ENCODE measurements at places on chromosomes 12 and 14. TPM values are rescaled to one million over a fixed set of nuclear protein-coding genes. Genes with fewer than 3 reads are reported as not detected.

TMBIM6 gene
- total RNA-seq, result 395 TPM

DNA sequence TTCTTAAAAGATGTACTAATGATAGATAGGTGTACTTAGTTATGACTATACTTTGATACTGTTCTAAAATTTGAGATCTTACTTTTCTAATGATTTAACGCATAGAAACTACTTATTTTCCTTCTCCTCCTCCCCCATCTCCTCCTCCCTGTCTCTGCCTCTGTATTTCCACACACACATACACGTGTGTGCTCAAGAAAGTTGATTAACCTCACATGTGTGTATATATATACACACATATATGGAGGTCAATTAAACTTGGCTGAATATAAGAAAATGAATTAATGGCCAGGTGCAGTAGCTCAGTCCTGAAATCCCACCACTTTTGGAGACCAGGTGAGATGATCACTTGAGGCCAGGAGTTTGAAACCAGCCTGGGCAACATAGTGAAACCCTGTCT, 362.7 kb upstream of the SYT1 start:
- DNase-seq, result no peak

GRCh38 chr12:16352481-16352880, 5.0 kb downstream of the MGST1 start:
- no peak for DNase-seq

DNA sequence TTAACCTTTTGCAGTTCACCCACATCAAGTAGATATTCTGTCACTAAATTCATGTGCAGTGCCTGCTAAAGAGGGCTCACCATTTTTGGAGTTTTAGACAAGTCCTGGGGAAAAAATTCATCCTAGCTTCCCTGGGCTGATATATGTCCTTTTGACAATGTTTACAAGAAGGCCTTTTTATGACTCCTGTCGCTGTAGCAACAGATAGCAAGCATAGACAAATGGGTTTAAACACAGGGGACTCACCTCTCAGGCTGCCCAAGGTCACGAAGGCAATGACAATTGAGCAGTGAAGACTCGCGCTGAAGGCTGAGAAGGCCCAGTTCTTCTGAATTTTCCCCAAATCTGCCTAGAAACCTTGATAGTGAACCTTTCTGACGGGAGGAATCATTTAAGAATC, 150.7 kb upstream of the CPM start:
- no peak for DNase-seq

DNA sequence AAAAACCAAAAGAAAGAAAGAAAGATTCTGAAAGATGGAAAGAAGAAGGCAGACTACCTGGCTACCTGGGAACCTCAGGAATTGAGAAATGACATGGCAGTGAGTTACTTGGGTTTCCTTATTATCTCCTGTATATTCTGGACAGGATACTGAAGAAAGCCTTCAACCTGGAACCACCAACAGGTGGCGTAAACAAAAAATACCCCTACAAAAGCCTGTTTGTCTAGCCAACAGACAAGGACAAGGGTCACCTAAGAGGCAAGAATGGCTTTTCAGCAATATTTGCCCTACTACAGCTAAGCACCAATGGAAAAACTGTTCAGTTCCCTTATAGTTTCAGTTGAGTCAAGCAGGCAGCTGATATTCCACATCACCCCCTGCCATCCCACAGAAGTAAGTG, 274.9 kb downstream of the GPHN start:
- DNase-seq, result no peak

GRCh38 chr12:26017484-26018211, 59.2 kb downstream of the RASSF8 start:
- DNase-seq, result no peak

GRCh38 chr12:113461666-113462065, 10.0 kb downstream of the LHX5 start:
- DNase-seq, result no peak

GRCh38 chr12:46389031-46389616, 16.6 kb upstream of the SLC38A2 start:
- DNase-seq, result no peak

GDF3 gene
- total RNA-seq, result not detected

DNA sequence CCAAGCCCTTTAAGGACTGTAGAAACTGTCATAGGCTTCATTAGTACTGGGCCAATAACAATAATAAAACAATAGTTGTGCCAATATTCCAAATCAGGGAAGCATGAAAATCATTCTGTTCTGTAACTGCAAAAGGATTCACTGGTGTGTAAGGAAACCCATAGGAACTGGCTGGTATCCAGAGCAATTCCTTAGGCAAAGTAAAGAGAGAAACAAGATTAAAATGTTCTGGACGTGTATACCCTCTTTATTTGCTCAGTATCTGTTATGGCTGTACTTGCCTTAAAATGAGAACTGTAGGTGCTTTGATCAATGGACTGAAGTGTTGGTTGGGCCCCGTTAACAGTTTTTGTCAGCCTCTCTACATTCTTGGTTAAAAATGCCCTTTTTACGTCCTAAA, 72.4 kb upstream of the STAC3 start:
- no peak for DNase-seq

SLC25A47 gene
- not detected for total RNA-seq

AHNAK2 gene
- 14.5 TPM for total RNA-seq

CLEC9A gene
- 0.90 TPM for total RNA-seq

SIVA1 gene
- total RNA-seq, result 39.9 TPM

- no peak for DNase-seq
Measured at GRCh38 chr12:46276756-46277155, 7.9 kb upstream of the SLC38A1 start.

Measured in urinary bladder (tissue), 4 donors.